SIG-M5 (cell line): ENCODE measurements at places on chromosomes 3 and 15.

DNA sequence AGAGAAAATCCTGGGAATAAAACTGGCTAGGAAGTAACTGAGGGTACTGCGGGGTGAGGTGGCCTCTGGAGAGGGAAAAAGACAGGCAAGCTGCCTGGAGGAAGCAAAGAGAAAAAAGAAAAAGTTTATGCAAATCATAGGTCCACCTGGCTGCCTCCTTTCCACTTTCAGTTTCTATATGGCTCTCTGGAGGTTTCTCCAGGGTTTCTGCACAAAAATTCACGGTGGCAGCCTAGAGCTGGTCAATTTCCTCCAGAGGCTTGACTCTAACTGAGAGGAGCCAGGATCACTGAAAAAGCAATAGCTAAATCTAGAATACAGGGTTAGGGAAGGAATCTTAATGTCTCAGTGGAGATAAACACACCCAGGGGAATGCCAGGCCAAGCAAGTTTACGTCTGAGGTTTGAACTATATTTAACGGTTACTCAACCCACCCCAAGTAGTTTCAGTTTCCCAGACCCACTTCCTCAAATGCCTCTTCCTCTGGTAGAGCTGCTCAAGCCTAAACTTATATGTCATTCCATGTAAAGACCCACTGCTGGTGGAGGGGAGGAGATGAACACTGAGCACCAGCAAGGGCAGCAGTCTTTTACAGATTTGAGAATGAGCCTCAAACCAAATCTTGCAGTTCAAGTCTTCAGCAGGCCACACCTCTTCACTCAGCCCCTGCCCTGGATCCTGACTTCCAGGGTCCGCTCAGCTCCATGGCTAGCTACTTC lies 5.7 kb downstream of the LYSMD2 start:
- peak; percentile 85 for DNase-seq

DNA sequence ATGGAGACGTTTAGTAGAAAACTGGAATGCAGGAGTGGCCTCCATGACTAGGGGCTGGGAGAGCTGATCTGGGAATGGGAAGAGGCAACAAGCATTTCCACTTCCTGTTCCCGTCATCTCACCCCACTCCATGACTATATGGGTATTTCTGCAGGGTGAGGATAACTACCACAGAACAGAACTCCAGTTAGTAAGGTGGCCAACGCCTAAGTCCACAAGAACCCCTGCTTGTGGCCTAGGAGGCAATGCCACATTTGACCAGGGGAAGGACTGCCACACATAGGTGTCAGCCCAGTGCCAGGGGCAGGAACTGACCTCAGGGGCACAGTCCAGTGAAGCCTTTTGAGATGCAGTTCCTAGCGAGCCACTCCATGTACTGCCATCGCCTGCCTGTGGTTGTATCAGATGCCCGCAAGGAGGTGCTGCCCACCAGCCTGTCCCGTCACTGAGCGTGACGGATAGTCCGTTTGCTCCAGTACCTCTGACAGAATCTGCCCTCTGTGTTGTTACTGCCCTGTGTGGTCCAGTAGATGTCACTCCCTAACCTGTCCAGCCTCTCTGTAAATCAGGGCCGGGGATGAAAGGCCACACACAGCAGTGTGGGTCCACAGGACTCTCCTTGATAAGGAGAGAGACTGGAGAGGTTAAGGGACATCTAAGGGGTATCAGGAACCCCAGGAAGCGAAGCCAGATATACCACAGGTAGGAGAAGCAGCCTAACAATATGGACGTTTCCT lies 3.5 kb upstream of the MTFMT start:
- DNase-seq = no peak

- DNase-seq = no peak
Measured at GRCh38 chr3:189570916-189571315, 60.3 kb upstream of the TP63 start.

DNA sequence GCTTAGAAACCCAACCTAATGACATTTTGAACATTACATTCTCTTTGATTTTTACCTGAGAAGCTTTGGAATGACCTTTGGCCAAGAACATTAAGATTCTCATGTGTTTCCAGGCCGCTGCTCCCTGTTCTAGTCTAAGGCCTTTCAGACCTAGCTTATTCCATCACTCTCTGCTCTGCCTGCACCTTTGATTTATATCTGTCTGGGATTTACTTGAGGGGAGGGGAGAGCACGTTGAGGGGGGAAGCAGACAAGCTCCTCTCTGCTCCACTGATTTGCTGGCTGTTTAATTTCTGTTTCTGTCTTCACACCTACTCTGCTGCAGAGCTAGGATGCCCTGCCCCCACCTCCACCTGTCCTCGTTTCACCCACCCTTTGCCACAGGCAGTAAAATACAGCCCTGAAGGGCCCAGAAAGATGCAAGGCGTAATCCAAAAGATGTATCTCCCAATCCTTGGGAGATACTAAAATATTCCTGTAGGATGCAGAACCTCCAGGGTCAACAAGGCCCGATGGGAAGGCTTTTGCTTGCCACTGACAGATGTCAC lies 429.8 kb downstream of the EPHB1 start:
- no peak for DNase-seq

- no peak for DNase-seq
Measured at GRCh38 chr3:72401005-72401545, 447.2 kb downstream of the SHQ1 start.

GRCh38 chr15:48989170-48989569 lies 25.5 kb upstream of the SHC4 start:
- DNase-seq = no peak

DNA sequence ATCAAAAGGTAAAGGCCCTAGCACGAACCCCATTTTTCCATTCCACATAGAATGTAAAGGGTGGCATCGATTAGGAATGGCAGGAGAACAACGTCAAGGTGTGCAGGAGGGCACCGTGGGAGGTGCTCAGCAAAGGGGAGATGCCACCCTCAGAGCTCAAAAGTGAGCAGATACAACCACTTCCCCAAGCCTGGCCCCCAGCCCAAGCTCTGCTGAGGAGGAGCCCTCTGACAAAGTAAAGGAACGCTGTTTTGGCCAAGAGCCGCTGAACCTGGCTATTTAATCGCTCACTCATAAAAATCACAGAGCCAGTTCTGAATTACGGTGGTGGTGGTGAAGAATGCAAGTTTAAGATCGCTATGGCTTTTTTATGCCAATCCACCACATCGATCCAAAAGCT lies 12.4 kb downstream of the GNB5 start:
- no peak for DNase-seq
